Activated naive CD4-positive, alpha-beta T cell (primary cell): ENCODE measurements at places on chromosomes 3 and 15.

GRCh38 chr15:94951538-94951937, 720.2 kb downstream of the MCTP2 start:
- DNase-seq: no peak

DNA sequence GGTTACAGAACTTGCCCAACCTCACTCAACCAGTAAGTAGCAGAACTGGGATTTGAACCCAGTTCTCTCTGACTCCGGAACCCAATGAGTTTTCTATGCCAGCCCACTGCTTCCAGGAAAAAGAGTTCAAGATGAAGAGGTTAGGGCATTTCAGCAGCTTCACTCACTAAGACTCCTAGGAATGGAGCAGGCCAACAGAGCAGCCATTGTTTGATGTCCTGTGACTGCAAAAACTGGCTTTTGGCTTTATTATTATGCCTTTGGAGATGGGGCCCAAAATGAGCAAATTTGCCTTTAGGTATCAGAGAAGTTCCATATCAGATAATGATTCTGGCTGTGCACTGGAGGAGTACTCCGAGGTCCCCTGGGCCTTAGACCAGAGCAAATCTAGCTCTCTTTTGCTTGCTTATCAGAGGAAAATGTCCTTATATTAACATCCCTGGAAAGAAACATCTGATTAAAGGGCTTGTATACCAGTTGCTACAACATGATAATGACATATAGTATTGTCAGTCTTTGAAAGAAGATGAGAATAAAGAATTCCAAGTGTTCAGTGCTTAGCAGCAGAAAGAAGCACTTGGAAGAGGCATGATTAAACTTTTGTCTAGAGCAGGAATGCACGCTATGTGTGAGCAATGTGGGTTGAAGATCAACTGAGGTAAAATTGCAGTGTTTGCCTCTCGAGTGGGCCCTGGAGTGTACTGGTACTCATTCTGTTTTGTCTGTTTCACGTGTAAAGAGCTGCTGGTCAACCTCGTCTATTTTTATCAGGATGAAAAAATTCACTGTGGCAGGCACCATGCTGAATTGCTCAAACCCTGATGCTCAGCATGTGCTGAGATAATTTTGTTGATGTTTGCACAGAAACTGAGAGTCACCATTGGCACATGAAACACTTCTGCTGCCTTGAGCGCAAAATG, 21.8 kb upstream of the KLHL24 start:
- DNase-seq: no peak

DNA sequence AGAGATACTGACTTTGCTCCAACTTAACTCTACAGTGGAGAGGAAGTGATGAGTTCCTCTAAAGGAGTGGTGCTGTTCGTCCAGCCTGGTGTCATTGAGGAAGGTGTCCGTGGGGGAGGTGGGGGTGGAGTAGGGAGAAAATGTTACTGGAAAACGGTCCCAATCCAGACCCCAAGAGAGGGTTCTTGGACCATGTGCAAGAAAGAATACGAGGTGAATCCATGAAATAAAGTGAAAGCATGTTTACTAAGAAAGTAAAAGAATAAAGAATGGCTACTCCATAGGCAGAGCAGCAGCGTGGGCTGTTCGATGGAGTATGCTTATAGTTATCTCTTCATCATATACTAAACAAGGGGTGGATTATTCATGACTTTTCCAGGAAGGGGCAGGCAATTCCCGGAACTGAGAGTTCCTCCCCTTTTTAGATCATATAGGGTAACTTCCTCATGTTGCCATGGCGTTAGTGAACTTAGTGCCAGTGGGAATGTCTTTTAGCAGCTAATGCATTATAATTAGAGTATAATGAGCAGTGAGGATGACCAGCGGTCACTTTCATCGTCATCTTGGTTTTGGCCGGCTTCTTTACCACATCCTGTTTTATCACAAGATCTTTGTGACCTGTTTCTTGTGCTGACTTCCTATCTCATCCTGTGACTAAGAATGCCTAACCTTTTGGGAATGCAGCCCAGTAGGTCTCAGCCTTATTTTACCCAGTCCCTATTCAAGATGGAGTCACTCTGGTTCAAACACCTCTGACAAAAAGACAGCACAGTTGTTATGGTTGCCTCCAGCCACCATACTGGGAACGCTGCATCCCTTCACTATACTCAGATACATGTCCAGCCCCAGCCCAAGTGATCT, 38.6 kb downstream of the CLEC3B start:
- DNase-seq: no peak

- no peak for DNase-seq
Measured at GRCh38 chr3:159882790-159883779, 105.5 kb upstream of the IL12A start.

DNA sequence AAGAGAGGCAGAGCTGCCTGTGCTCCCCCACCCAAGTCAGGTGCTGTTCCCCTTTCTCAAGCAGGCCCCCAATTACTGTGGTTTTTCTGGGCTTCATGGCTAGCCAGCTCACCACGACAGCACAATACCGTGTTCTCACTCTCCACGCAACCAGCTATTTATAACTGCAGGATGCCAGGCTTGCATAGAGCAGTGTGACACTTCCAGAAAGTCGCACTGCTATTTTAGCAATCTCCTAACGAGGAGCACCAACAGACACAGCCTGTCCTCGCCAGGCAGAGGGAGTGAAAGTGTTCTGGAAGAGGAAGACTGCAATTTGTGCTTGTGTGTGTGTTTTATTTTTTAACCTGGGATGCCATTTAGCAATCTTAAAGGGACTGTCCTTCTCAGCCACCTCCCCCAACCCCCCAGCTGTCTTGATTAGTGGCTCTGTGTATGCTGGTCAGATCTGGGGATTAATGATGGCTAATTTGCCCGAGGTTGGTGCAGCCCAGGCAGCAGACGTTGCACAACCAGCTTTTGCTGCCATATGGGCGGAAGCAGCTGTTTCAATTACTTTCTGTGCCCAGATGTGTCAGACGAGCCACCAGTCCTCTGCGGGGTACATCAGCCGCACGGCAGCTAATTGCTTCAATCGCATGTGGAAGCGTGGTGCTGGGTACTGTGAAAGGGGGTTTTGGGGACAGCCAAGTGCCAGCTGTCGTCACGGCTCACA, 268.0 kb upstream of the ARRDC4 start:
- no peak for DNase-seq

DNA sequence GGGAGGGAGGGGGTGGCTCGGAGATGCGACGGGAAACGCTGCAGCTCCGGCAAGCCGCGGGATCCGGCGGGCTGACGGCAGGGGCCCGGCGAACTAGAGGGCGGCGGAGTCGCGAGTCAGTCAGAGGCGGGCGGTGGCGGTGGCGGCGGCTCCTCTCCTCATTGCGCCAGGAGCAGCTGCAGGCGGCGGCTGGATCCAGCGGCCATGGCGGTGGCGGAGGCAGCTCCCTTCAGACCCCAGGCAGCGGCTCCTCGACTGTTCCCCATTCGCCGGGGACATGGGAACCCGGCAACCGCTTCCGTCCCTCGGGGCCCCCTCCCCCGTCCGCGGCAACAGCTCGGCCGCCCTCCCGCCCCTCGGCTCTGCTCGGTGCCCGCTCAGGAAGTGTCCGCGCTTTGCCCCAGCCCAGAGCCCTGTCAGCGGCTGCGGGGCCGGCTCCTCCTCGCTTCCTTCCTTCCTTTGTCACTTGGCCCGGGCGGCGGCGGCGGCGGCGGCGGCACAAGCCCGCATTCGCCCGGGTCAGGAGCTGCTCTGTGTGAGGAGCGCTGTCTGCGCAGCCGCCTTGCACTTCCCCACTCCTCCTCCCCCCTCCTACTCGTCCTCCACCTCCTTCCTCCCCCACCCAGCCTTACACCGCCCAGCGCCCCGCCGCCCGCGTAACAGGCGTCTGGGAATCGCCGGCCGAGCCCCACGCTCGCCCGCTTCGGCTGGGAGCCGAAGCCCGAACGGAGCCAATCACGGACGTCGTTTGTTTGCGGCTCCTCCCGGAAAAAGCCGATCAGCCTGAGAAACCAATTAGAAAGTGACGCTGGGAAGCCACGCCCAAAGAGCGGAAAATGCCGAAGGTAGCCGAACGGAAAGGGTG, at the start of gene GSK3B:
TSS of gene GSK3B (minus strand) at position 537 of the 865 bp plus-strand sequence. CDS start 1,013 bp downstream, outside the sequence.
- peak; percentile 99 for DNase-seq

GRCh38 chr3:88334187-88334868, 184.6 kb downstream of the C3orf38 start:
- no peak for DNase-seq

- DNase-seq: no peak
Measured at GRCh38 chr15:63805993-63806980, 27.5 kb downstream of the HERC1 start.

DNA sequence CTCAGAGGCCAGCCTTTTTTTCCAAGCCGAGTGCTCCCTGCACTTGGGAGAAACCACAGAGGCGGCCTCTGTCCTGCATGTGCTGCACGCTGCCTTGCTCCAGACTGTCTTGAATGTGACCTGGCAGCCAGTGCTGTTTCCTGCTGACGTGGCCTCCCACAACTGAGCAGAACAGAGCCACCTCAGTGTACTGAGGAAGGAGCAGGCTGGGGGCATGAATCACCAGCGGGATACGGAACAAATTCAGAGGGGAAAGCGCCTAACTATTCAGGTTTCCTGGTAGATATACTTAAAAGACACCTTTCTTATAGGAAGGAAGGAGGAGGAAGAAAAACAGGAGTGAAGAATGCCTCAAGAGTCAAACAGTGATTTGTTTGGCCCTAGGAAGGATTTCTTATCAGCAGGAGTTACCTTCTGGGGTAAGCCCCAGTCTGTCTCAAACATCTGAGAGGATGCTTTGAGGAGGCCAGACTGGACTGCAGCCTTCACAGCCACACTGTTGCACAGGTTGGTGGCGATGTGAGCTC, 114.0 kb downstream of the FNDC3B start:
- DNase-seq: no peak

- no peak for DNase-seq
Measured at GRCh38 chr3:21638488-21638887, 112.5 kb downstream of the ZNF385D start.

GRCh38 chr15:59972241-59972640, 31.9 kb upstream of the FOXB1 start:
- DNase-seq: no peak

GRCh38 chr15:56719774-56720555, 13.3 kb downstream of the ZNF280D start:
- DNase-seq: no peak

- no peak for DNase-seq
Measured at GRCh38 chr3:113516115-113516505, 1.2 kb upstream of the SPICE1 start.
